ENCODE measurements at places on chromosomes 11 and 22.
A peak's percentile ranks its signal among the peaks of the same experiment; 100 is the strongest.

- peak; percentile 53 for DNase-seq
These were observed 2.6 kb upstream of the NAALADL1 start for GRCh38 chr11:65060913-65061408.

- peak; percentile 27 for DNase-seq
These were observed 76.5 kb downstream of the ZC3H12C start for GRCh38 chr11:110169738-110170137.

DNA sequence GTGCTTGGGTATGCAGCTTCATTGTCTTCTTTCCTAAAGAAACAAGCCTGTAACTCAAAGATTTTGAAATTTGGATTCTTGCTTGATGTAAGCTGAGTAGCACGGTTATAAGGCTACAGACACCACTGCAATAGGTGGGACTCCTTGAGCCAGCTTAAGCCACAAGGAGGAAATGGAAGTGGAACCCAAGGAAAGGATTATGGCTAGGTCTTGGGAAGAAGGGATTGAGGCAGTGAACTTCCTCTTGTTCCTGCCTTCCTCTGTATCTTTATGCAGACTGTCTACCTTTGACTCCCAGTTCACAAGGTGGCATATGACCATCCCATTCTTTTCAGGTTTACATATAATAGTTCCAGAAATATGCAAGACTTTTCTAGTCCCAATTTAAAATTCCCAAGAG lies 72.3 kb downstream of the BDNF start:
- no peak for DNase-seq

GRCh38 chr11:104623518-104623917 lies 274.7 kb downstream of the CASP12 start:
- DNase-seq: no peak

DNA sequence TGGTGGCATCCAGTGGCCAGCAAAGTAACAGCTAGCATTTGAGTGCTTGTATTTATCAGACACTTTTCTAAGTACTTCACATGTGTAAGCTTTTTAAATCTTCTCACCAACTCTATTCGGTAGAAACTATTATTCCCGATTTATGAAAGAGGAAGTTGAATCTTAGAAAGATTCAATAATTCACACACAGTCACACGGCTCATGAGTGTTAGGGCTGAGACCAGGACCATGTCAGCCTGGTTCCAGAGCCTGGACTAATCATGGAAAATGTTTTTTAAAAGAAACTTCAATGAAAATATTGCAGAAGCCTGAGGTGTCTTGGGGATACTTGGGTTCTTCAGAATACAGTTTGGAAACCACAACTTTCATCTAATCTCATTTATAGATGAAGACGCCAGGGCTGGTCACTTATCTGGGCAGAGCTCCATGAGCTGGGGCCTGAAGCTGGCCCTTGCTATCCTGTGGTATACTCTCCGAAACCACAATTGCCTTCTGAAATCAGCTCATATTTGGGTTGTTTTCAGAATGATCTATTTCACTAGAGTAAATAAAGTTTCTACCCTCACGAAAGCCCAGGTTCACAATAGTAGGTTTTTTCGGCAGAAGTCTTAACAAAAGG lies 4.3 kb upstream of the CRTAM start:
- no peak for DNase-seq

DNA sequence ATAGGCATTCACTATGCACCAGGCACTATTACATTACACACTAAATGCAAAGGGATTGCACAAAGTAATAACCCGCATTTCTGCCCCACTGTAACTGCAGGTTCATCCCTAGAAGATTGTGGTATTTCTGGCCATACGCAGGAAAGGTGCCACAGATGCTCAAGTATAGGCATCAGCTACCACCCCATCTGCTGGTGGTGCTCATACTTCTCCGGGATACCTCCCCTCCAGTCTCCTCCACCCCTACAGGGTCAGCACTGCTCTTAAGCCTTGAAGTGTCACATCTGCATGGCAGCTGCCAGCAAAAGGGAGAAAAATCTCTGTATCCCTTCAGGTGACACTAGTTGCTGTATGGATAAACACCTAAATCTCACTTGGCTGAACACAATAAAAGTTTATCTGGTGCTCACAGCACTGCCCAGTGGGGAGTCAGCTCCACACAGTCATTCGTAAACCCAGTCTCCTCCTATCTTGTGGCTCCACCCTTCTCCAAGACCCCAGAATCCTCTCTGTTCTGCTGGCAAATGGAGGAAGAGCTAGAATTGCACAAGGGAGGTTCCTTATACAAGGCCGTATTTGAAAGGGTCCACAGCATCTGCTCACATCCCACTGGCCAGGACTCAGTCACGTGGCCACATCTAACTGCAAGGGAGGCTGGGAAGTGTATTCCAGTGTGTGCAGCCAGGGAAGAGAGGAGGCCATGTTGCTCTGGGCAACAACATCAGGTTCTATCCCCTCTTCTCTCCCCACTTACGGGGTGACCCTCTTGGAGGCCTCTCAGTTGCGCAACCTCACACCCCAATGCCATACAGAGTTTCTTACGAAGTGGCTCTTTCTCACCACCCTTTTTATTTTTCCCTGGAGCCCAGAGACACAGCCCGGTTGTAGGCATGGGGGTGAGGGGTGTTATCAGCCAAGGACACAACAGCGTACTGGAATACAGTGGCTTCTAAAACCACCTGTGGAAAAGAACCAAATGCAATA lies 114.7 kb downstream of the BUD13 start:
- DNase-seq: no peak

DNA sequence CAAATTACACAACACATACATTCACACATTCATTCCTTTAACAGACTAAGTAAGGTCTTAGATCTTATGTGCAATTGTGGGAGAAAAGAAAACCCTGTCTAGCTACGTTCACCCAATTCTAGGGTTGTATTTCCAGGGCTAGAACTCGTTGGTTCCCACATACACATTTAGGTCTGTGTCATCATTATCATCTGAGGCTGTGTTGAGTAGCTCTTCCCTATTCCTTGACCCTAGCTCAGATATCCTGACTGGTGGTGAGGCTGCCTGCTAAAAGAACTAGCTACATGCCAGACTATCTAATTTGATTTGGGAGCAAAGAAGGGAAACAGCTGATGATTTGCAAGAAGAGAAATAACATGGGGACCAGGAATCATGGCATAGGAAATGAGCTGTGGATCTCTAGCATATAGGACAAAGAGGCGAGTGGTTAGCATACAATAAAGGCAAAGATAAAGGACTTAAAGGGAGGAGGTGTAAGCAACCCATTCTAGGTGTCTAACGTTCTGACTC lies 27.5 kb upstream of the OR10G7 start:
- DNase-seq: no peak

GRCh38 chr11:103434073-103434411 lies 324.8 kb downstream of the DYNC2H1 start:
- DNase-seq: peak; percentile 92

DNA sequence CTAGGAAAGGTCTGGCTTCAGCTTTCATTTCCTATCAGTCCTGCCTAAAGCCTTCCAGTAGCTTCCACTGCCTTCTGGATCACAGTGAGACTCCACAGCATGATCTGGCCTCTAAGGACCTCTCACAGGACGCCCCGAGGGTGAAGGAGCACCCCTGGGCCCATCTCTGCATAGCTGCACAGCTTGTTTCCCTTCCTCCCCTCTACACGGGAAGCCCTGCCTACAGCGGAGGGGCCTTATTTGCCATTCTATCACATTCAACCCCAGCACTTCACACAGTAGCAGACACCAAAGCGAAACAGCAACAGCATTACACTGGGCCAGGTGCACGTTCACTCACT lies 162.3 kb upstream of the GRK3 start:
- no peak for DNase-seq

DNA sequence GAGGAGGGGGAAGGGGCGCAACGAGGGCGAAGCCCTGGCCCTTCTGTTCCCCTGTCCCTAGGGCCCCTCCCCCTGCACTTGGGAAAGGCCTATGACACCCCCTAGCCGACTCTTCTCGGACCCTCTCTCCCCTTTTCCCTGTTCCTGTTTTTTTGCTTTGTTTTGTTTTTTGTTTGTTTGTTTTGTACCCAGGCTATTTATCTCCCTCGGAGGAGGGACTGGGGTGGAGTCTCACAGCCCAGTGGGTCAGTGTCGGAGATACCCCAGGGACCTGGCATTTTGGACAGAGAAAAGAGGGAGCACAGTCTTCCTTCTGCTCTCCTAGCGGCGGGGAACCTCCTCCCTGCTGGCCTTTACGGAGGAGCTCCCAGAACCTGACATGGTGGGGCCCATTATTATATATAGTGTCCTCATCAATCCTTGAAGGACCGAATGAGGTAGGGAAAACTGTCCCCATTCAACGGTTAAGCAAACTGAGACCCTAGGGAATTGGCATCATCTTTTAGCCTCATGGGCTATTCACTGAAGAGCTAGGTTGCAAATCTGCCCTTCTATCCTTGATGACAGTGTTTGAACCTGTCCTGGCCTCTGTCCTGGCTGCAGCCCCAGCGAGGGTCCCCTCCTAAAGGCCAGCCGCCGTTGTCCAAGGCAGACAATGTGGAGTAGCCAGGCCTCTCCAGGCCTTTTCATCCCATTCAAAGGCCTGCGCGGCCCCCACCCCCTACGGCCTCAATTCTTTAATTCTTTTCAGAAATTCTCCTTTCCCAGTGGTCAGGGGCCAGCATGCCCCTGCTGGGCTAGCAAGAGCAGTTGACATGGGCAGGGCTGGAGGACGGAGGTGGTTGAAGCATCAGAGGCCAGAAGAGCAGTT lies 911 bp downstream of the EMID1 start:
- no peak for DNase-seq

DNA sequence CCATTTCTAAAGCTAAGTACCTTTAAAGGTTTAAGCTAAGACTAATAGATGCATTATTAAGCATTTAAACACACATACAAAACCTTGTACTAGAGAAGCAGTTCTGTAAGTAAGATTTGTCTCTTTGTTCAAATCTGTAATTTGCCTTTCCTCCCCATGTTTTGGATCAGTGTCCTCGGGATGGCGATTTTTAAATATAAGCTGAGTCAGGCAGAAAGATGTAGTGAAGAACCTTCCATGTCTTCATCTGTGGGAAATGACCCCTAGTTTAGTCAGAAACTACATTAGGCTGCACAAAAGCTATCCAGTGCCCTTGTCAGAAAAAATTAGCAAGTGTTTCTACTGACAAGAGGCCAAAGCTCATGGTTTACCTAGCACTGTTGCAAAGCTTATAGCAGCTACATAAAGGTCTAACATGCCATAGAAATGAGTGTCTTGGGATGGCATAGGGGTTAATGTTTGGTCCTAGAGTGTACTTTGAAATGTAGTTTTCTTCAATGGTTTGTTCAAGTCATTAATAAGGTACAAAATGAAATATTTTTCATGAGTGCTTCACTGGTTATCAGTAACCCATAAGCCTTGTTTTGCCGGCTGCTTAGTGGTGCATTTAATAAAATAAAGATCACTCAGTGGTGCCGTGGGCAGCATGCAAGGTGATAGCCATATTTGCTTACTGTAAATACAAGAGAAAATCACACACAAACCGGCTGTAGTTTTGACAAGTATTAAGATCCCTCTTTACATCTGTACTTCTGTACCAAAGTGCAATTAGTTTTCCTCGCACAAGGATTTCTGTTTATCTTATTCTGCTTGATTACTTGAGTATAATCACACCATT lies 139.8 kb downstream of the ELP4 start:
- DNase-seq: no peak

DNA sequence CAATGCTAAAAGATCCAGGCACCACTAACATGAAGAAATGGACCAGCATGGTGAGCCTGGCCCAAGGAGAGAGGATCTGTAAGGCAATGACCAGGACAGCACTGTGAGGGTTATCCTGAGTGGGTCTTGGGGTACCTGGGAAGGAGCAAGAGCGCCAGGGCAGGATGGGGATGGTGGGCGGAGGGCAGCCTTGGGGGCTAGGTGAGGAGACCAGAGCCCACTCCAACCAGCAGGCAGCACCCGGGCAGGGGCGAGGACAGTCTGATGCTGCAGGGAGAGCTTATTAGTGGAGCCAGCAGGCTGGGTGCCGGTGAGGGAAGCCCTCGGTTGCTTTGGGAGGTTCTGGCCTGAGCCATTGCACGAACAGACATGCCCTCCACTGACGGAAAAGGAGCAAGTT lies 10.7 kb upstream of the NAP1L4 start:
- no peak for DNase-seq

DNA sequence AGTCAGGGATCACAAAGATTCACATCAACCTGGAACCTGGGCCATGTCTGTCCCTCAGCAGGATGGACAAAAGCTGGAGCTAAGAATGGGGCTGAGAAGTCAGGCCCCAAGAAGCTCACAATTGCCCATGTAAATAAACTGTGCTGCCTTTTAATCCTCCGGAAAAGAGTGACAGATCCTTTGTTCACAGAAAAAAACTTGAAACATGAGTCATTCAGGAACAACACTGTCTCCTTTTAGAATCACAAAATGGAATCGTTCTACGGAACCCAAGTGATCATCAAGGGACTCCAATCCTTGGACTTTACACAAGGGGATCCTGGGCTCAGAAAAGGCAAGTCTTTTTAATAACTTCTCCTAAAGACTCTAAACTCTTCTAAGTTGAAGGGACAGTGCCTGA lies 36.1 kb downstream of the RELT start:
- DNase-seq: no peak

GRCh38 chr11:75051043-75051442 lies 45.6 kb downstream of the OR2AT4 start:
- DNase-seq: no peak

DNA sequence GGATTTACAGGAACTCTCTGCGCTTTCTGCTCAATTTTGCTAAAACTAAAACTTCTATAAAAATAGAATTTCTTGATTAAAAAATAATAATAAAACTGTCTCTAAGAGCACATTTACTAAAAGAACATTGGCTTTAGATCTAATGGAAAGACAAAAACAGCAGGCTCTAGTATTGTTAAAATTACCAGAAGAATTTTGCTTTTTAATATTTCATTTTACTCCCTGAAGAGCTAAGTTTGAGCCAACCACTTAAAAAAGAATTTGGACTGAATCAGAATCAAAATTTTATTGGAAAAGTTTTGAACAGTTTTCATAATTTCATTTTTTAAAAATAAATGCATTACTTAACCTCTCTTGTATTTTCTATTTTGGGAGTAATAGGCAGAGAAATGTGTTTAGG lies 107.3 kb downstream of the BBOX1 start:
- no peak for DNase-seq

GRCh38 chr11:111162305-111162704 lies 83.2 kb upstream of the POU2AF2 start:
- no peak for DNase-seq

DNA sequence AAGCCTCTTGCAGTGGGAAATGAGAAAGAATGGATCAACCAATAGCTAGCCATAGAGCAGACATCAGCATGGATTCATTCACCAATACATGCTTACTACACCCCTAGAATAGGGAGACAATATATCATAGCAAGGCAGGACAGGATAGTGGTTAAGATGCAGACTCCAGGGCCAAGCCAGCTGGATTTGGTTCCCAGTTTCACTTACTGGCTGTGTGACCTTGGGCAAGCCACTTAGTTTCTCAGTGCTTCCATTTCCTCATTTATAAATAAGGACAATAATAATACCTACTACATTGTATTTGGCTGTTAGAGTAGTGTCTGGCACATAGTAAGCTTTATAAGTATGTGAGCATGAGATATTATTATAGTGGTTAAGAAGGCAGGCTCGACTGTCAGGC lies 7.1 kb downstream of the DCHS1 start:
- DNase-seq: no peak
